ENCODE measurements at places on chromosomes 11 and 22.
A peak's percentile ranks its signal among the peaks of the same experiment; 100 is the strongest.

DNA sequence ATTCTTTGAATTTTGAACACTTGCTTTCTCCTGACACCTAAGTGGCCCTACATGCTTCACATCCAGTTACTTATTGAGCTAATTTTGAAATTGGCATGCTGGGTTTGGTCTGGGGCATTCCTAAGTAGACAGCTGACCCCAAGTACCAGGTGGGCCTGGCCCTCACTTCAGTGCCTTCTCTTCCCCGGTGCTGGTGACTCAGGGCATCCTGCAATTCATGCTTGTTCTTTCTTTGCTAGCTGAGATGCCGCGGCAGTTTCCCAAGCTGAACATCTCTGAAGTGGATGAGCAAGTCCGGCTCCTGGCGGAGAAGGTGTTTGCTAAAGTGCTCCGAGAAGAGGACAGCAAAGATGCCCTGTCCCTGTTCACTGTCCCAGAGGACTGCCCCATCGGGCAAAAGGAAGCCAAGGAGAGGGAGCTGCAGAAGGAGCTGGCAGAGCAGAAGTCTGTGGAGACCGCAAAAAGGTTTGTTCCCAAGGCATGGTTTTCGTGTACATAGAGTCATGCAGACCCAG is 6.3 kb downstream of the AMPD3 start:
- DNase-seq = no peak

- no peak for DNase-seq
These were observed 113.8 kb downstream of the RBFOX2 start for GRCh38 chr22:35914665-35915476.

GRCh38 chr22:17035246-17035645 is 27.2 kb upstream of the GAB4 start:
- DNase-seq = no peak

DNA sequence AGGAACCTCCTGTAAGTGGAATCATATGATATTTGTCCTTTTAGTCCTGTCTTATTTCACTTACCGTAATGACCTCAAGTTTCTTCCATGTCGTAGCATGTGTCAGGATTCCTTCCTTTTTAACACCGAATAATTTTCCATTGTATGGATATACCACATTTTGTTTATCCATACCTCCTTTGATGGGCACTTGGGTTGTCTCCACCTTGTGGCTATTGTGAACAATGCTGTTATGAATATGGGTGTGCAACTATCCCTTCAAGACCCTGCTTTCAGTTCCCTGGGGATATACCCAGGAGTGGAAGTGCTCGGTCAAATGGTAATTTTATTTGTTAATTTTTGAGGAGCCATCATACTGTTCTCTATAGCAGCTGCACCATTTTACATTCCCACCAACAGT is 244.9 kb upstream of the BLID start:
- no peak for DNase-seq

DNA sequence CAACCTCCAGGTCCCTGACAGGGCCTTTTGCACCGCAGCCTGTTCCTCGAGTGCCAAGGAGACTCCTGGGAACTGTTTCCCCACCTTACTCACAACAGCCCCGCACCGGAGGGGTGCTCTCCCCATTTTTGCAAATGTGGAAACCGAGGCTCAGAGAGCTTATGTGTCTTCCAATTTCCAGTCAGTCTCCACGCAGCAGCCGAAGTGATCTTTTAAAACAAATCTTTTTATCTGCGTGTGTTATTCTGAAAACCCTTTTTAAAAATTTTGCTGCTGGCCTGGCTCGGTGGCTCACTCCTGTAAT is 409 bp upstream of the TMEM134 start:
- DNase-seq = no peak

GRCh38 chr22:25942115-25942855 is 200.3 kb downstream of the MYO18B start:
- no peak for DNase-seq

- DNase-seq = peak; percentile 36
These were observed 163.4 kb downstream of the INSC start for GRCh38 chr11:15278128-15278527.

Data from BJ (cell line).